ENCODE measurements at places on chromosomes 5 and 9. TPM values are rescaled to one million over a fixed set of nuclear protein-coding genes. Genes with fewer than 3 reads are reported as not detected.

DNA sequence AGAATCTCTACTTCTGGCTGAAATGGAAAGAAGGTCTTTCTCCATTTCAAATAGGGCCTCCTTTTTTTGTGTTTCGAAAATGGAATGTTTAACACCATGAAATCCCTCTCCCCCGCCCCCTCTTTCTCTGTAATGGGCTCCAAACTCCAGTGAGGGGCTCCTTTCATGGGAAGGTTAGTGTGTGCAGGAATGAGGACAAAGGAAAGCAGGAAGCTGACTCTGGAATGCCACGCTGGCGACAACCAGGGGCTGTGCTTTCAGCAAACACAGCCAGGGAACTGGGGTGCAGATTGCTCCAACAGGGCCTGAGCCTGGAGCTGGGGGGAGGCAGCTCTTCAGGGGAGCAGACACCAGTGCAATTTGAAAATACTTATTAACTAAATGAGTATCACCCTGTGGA lies 82.8 kb downstream of the CRB2 start:
- DNase-seq, result no peak

KIF24 gene
- 0.94 TPM for total RNA-seq

DNA sequence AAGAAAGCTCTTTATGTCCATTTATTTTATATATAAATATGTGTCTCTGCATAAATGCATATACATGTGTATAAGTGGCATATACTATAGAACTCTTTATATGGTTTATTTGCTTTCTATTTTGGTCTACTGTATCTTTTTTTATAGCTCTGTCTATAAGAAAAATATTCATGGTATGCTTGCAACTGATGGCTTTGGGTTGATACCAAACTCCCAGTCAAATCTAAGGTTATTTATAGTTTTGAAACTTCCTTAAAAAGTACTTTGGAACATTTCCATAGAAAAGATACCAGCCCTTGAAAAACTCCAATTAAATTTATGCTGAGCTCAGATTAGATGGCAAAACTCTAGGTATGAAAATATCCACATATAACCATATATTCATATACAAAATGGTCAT lies 120.0 kb upstream of the KLF9 start:
- no peak for DNase-seq

GRCh38 chr5:172591636-172592035 lies 49.4 kb upstream of the NEURL1B start:
- no peak for DNase-seq

NMUR2 gene
- total RNA-seq, result not detected

DNA sequence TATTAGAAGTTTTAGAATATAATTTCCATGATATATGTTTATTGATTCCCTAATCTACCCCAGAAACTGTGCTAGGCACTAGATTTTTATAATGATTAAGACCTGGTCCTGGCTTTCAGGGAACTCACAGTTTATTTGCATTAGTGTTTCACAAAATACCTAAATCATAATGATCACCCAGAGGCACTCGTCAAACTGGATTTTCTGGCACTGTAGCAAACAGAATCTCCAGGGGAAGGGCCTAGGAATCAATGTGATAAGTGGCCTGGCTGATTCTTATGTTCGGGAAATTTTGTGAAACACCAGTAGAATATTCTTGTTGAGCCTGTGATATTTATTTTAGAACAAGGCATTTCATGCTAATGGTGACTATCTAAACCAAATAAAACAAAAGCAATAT lies 37.4 kb upstream of the SRP19 start:
- DNase-seq, result peak; percentile 50

SOWAHA gene
- total RNA-seq, result 6.8 TPM

GRCh38 chr5:89444088-89444487 lies 561.1 kb upstream of the MEF2C start:
- no peak for DNase-seq

DNA sequence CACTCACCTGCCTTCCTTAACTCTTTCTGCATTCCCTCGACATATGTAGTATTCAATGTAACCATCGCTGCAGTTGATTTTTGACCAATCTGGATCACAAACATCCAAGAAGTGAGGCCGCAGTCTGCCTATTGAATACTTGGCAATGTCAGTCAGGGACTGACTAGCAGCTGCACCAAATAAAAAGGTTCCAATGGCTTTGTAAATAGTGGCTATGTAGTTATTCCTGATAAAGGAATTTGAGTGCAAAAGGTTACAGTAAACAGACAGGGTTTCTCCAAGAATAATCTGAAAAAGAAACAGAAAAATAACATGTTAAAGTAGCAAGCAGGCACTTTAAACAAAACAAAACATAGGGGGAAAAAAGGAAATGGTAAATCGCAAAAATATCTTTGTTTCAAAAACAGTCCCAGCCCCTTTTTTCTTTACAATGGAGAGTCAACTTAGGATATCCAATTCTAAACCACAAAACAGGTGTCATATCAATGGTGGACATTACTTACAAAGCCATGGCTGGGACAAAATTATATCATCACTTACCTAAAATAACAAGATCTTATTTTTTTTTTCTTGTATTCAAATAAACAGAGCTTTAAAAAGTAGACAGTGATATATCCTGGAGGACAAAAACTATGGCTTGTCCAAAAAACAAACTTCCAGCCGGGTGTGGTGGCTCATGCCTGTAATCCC lies 66.8 kb downstream of the PLPP1 start:
- DNase-seq, result no peak

DNA sequence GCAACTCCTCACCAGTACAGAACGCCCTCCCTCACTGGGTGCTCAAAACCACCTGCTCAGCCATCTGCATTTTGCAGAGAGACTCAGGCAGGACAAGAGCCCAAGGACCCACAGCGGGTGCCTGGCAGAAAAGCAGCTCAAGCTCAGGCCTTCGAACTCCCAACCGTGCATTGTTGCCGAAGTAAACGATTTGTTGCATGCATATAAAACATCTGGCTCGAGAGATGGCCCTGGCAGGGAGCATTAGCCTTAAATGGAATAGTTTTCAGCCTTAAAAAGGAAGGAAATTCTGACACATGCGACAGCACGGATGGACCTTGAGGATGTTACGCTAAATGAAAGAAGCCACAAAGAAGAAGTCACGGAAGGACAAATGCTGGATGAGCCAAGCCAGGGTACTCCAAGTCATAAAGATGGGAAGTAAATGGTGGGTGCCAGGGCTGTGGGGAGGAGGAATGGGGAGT lies 160.4 kb upstream of the PHYKPL start:
- no peak for DNase-seq

LTC4S gene
- total RNA-seq, result 13.7 TPM

KIF27 gene
- total RNA-seq, result 10.7 TPM

LMX1B gene
- total RNA-seq, result not detected

GRCh38 chr5:96978812-96979449 lies 43.1 kb downstream of the LNPEP start:
- DNase-seq, result no peak

DNA sequence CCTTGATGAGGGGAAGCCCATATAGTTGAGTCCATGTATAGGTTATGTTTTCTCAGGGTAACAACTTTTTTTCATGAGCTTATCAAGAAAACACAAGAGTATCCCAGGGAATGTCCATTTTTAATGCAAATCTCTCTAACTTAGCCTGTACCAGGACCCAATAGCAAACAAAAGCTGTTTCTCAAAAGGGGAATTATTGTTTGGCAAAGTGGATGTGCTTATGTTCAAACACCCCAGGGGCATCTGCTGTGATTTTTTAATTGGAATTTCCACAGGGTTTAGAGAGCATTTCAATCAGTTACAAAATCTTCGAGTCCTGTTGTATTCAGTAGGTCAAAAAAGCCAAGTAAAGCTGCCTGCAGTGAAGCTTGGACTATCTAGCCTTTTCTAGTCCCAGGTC lies 33.4 kb upstream of the CSNK1G3 start:
- no peak for DNase-seq

GRCh38 chr5:93596310-93596675 lies 13.3 kb downstream of the NR2F1 start:
- no peak for DNase-seq

- no peak for DNase-seq
Observed at GRCh38 chr9:91500509-91501014, 76.9 kb upstream of the NFIL3 start.

GRCh38 chr5:127909066-127909465 lies 174.5 kb upstream of the SLC12A2 start:
- DNase-seq, result no peak

GZMA gene
- 2.1 TPM for total RNA-seq

GRCh38 chr5:151123897-151124751 lies 33.5 kb downstream of the ANXA6 start:
- DNase-seq, result peak; percentile 75

DNA sequence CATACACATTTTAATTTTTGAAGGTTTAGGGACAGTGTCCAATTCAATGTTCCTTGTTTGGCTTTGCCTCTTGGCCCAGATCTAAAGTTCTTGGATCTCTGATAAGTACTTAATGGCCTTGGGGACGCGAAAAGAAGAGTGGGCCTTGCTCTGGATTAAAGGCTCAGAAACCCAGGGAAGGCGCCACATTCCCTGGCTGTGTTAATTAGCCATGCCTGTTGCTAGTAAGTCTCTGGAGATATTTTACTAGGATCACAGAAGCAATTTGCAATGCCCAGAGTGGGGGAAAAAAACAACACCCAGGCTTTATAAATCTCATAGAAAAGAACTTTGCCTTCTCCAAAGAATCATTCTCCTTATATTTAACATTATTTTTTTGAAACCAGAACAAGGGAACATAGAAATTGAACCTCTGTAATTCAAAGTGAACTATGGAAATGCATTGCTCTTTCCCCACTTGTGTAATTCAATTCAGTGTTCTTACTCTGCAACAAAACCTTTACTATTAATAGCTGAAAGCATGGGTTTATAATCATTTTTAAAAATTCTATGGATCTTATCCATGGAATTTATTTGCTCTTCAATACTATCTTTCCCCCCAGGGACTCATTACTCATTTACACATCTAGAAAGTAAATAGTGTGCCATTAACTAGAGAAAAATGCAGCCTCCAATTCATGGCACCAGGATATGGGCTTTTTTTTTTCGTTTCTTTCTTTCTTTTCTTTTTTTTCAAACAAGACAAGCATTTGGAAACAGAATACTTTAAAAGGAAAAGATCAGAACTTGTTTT lies 172.2 kb upstream of the ANKRD55 start:
- DNase-seq, result no peak

GRCh38 chr5:60102961-60103693 lies 209.6 kb upstream of the PDE4D start:
- no peak for DNase-seq

DNA sequence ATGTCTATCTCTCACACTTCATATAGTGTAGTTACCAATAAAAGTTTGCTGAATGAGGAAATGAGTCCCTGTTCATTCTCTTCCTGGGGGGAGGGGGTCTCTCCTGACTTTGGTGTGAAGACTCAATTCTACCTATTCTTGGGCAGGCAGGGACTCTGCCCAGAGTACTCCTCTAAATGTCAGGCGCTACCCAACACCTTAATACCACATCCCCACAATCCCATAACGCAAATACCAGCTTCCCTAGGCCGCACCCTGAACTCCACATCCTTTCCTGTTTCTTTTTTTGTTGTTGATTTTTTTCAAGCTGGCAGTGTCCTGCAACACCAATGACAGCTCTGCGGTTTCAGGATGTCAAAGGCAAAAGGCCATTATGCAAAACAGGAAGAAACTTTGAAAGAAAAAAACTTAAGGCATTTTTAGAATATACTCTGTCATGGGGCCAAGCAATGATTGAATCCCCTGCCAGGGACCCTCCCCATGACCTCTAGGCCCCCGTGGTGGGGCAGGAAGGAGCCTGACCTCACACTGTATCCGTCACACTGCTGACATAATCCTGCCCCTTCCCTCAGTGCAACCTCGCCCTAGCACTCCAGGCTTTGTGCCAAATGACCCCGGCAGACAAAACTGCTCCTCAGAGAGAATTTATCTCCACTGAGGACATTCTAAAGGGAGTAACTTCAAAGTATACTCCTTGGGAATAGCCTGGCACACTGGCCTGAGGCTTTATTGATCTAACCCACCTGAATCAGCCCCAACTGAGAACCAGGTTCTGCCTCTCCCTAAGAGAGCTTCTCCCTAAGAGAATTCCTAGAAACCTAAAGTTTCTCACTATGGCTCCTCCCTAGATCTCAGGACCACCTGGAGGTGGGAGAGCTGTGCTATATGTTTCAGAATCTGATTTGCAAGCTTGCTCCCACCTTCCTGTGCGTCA lies 8.0 kb downstream of the B4GALT1 start:
- DNase-seq, result peak; percentile 74

GRCh38 chr5:144369006-144369405 lies 198.3 kb downstream of the KCTD16 start:
- no peak for DNase-seq

URM1 gene
- 57.7 TPM for total RNA-seq

DNA sequence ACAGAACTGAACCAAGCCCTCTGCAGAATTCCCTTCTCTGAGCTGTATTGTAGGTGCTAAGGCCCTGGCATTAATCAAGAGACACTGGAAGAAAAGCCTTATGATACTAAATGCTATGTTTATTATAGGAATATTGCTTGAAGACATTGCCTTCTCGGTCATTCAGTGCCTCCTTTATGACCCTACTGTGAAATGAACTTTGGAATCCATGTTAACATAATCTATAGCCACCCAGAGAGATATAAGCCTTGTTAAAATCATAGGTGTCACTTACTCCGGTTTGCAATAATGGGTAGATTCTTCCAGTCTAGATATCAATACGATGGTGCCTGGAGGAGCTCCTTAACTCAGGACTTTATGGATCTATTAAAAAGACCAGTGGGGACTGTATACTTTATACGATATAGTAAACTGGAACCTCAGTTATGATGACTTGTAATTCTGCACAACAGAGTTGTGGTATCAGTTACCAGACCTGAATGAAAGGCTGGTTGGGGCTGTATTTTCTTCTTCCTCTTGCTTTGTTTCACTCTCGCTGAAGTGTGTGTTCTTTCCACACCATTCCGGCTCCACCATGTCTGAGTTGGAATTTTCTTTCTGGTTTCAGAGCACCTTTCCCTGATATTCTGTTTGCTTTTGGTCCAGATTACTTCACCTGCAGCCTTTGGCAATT lies 154.5 kb downstream of the DROSHA start:
- no peak for DNase-seq

- no peak for DNase-seq
Observed at GRCh38 chr9:115115117-115115880, 2.7 kb downstream of the TNC start.

- no peak for DNase-seq
Observed at GRCh38 chr5:175032741-175033151, 308.4 kb downstream of the MSX2 start.

DNA sequence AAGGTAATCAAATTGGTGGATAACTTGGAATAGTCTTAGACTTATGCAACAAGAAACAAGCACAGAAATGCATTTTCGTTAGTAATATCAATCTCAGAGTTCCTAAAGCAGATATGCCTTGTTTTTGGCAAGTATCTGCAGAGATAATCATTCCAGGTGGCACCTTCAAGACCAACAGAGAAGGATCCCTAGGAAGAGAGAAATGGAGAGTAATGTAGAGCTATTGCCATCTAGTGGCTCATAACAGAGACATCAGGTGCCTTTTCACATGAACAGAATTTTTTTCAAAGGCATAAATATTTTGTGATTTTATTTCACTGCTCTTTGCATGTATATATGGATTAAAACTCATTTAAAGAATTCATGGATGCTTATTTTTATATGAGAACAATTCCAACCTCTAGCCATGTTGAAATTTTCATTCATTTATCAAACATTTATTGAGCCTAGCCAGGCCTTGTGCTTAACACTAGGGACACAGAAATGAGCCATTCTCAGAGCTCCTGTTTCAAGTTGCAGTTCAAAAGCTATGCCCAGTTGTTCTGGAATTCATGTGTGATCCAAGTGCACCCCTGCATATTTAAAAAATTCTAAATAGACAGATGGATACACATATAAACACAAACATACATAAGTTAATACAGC lies 117.5 kb upstream of the OR13F1 start:
- no peak for DNase-seq

HACD4 gene
- 4.1 TPM for total RNA-seq

SELENOP gene
- 87.8 TPM for total RNA-seq

SHROOM1 gene
- 263 TPM for total RNA-seq

- DNase-seq, result no peak
Observed at GRCh38 chr9:14340219-14340873, 26.4 kb upstream of the NFIB start.

All from ureter (tissue), 1 donor.